PC-9 (cell line): ENCODE measurements at places on chromosomes 7 and 10. TPM values are rescaled to one million over a fixed set of nuclear protein-coding genes. Genes with fewer than 3 reads are reported as not detected.

GRCh38 chr7:44378744-44379143 lies 53.4 kb upstream of the CAMK2B start:
- H3K4me1 ChIP-seq, result peaks cover 41% of the 10 kb centered on the region
- H3K27me3 ChIP-seq, result no peaks in the 10 kb centered on the region
- H3K27ac ChIP-seq, result peak overlapping the region; percentile 82
- H3K36me3 ChIP-seq, result no peaks in the 10 kb centered on the region

- H3K27ac ChIP-seq, result no peak overlapping the region
- H3K27me3 ChIP-seq, result no peaks in the 10 kb centered on the region
- H3K4me3 ChIP-seq, result no peak overlapping the region
Observed at GRCh38 chr10:83582407-83583095, 556.8 kb upstream of the GHITM start.

DNA sequence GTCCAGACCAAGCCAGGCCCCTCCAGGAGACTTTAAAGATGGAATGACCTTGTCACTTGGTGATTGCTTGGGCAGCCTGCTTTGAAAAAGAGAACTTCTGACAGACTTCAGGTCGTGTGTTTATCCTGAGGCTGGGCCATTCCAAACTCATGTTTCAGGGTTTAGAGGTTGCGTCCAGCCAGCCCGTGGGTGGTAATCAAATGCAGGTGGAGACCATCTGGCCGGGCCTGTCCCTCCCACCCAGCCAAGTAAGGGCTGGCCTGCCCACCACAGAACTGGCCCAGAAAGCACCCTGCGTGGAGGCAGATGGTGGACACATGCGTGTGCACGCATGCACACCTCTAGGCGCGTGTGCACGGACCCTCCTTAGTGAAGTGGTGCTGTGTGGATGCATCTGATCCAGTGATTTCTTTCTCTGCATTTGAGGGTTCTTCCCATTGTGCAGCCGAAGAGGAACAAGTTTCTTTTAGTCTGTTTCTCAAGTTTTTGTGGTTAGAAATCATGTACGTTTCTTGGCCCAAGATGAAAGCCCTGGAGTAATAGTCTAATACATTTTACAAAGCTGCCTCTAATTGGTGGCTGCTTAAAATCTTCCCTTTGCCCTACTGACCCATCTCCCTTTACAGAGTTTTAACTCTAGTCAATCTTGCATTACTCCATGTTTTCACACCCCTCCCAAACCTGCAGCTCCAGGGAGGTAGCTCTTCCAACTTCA lies 43.0 kb downstream of the SUFU start:
- H3K27ac ChIP-seq, result no peak overlapping the region
- H3K4me3 ChIP-seq, result no peak overlapping the region
- no peaks in the 10 kb centered on the region for H3K4me1 ChIP-seq
- no peak for DNase-seq

GRCh38 chr10:1159131-1160061 lies 103.2 kb downstream of the WDR37 start:
- no peak overlapping the region for H3K27ac ChIP-seq
- H3K27me3 ChIP-seq, result peaks cover 74% of the 10 kb centered on the region
- H3K4me3 ChIP-seq, result no peak overlapping the region
- no peaks in the 10 kb centered on the region for H3K4me1 ChIP-seq
- H3K36me3 ChIP-seq, result no peaks in the 10 kb centered on the region

- H3K4me1 ChIP-seq, result no peaks in the 10 kb centered on the region
- no peaks in the 10 kb centered on the region for H3K36me3 ChIP-seq
- H3K27me3 ChIP-seq, result no peaks in the 10 kb centered on the region
- no peak overlapping the region for H3K4me3 ChIP-seq
- DNase-seq, result no peak
- H3K27ac ChIP-seq, result no peak overlapping the region
Observed at GRCh38 chr7:67821116-67821515, 824.5 kb downstream of the TYW1 start.

DNA sequence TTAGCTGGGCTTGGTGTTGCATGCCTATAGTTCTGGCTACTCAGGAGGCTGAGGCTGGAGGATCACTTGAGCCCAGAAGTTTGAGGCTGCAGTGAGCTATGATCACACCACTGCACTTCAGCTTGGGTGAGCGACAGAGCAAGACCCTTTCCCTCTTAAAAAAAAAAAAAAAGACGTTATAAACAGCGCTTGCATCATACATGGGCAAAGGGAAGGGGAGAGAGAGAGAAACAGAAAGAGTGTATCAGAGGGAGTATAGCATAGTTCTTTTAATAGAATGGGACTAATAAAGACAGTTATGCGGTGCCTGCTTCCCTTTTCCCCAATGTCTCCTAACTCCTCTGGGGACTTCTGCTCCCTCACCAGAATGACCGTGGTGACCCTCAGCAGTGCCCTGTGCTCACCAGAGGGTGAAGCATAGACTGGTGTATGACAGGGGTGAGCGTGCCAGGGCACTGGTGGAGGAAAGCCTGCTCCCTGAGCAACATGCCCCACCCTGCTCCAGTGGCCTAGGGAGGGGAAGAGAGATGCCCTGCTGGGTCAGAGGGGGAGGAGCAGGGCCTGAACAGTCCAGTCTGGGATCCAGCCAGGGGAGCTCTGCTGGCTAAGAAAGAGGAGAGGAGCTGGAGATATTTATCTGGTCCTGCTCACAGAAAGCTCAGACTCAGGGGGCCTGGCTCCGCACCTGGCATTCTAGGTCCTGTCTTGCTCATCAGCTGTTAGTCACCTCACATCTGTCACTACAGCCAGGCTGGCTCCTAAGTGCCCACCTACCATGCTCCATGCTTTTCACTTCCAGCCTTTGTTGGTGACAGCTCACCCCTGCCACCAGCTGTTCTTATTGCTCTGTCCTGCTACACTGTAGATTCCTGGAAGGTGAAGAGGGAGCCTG lies 2.2 kb downstream of the PDZD7 start:
- H3K36me3 ChIP-seq, result no peaks in the 10 kb centered on the region
- H3K4me3 ChIP-seq, result no peak overlapping the region
- no peaks in the 10 kb centered on the region for H3K27me3 ChIP-seq

DNA sequence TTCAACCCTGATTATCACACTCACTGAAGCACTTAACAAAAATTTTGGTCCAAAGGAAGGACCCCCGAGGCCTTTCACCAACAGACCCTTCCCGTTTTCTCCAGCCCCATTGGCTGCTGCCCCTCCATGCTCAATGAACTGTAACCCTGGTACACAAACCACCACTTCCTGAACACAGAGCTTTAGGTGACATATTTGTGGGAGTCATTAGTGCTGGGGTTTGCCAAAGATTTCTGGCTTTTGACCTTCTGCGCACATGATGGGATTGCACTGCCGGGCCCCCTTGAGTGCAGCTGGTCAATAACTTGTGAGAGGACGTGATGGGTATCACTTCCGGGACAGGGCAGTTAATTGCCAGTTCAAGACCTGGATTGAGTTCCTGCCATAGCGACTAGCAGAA lies 9.0 kb upstream of the CAMK1D start:
- H3K36me3 ChIP-seq, result no peaks in the 10 kb centered on the region
- DNase-seq, result no peak
- H3K27ac ChIP-seq, result no peak overlapping the region
- no peak overlapping the region for H3K4me3 ChIP-seq
- H3K4me1 ChIP-seq, result no peaks in the 10 kb centered on the region

DNA sequence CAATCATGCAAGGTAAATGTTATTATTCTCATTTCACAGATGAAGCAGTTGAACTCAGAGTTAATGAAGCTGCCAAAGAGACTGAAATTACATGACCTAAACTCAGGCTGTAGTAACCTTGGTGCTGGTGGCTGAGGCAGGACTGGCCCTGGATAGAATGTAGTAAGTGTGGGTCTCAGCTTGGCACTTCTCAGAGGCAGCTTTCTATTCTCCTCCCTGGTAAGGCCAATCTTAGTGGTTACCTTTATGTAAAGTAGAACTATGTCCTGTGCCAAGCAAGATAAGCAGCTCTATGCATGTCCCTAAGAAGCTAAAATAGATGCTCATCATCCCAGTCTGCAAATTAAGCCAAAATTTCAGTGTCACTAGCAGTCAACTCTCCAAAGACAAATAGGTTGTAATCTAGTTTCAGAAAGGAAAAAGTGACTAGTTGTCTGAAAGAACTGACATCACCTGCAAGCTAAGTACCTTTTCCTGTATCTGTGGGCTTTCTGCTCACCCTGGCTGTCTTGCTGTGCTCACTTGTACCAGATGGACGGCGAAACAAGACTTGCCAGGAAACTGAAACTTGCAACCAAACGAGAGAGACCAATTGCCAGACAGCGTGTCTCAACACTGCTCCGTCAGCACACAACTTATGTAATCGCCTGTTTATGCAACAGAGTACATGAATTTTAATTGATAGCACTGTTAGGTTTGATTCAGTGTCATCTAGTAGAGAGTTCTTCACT lies 43.7 kb downstream of the CH25H start:
- no peaks in the 10 kb centered on the region for H3K36me3 ChIP-seq
- no peaks in the 10 kb centered on the region for H3K27me3 ChIP-seq
- no peaks in the 10 kb centered on the region for H3K4me1 ChIP-seq
- no peak overlapping the region for H3K4me3 ChIP-seq

DNA sequence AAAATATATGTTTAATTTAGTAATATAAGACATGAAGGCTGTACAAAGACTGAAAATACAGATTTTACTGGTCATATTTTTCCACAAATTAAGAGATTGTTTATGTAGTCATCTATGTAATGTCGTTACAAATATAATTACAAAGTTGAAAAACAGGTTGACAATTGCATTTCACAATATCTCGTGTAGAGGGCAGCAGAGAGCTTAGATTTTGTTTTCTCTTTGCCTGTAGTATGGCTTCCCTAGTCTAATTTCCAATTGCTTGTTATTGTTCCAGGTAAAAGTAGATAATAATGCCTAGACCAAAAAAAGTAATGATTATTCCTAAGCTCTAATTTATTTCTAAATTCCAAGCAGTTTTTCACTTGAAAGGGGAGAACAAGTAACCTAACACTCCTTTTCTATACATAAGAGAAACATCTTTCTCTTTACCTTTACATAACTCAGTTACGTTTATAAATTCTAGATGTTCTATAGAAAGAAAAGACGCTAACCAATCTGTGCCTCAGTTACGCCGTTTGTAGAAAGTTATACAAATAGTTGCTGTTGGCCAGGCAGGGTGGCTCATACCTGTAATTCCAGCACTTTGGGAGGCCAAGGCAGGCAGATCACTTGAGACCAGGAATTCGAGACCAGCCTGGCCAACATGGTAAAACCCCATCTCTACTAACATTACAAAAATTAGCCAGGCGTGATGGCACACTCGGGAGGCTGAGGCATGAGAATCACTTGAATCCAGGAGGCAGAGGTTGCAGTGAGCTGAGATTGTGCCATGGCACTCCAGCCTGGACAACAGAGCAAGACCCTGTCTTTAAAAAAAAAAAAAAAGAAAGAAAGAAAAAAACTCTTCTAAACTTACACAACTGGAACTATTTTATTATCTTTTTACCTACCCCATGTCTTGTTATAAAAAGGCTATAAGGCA lies 30.0 kb downstream of the NET1 start:
- H3K4me3 ChIP-seq, result no peak overlapping the region
- H3K4me1 ChIP-seq, result peaks cover 24% of the 10 kb centered on the region
- DNase-seq, result peak; percentile 39
- H3K36me3 ChIP-seq, result peaks cover 6% of the 10 kb centered on the region; the same call in 1 of the 2 replicates

DNA sequence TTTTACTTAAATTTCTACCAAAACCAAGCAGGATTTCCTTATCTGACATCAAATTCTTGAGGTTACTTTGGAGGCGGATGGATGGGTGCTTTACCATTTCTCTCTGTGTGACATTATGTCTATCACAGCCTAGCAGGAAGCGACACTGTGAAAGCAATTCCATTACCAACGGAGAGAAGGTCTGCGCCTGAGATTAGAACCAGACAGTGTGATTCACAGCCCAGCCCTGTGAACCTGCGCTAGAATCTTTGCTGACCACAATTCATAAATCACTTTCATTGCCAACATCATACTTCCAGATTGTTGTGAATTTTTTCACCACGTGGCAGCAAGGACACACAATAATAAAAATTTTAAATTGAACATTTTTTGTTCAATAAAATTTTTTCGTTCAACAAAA lies 126.5 kb downstream of the CUBN start:
- H3K27me3 ChIP-seq, result no peaks in the 10 kb centered on the region
- H3K27ac ChIP-seq, result no peak overlapping the region
- no peaks in the 10 kb centered on the region for H3K4me1 ChIP-seq
- H3K36me3 ChIP-seq, result no peaks in the 10 kb centered on the region
- no peak overlapping the region for H3K4me3 ChIP-seq

- no peaks in the 10 kb centered on the region for H3K4me1 ChIP-seq
- DNase-seq, result no peak
- H3K27me3 ChIP-seq, result no peaks in the 10 kb centered on the region
- no peaks in the 10 kb centered on the region for H3K36me3 ChIP-seq
- no peak overlapping the region for H3K4me3 ChIP-seq
Observed at GRCh38 chr10:6014241-6014761, 37.0 kb upstream of the IL15RA start.

DNA sequence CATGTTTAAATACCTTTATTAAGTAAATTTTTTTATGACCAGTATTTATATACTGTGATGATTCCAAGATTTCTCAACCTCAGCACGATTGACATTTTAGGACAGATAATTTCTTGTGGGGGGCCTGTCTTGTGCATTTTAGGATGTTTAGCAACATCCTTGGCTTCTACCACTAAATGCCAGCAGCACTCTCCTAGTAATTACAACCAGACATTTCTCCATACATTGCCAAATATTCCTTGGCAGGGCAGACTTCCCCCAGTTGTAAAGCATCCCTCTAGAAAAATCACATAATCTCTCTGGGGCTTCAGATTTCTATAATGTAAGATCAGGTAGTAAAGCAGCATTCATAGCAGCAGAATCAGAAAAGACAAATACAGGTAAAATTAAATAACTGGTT lies 7.8 kb upstream of the LIPM start:
- H3K4me1 ChIP-seq, result peaks cover 20% of the 10 kb centered on the region
- H3K36me3 ChIP-seq, result no peaks in the 10 kb centered on the region
- no peaks in the 10 kb centered on the region for H3K27me3 ChIP-seq
- no peak overlapping the region for H3K27ac ChIP-seq
- no peak for DNase-seq

GRCh38 chr7:2040893-2041270 lies 191.9 kb downstream of the MAD1L1 start:
- H3K4me1 ChIP-seq, result no peaks in the 10 kb centered on the region
- H3K27ac ChIP-seq, result no peak overlapping the region
- no peaks in the 10 kb centered on the region for H3K27me3 ChIP-seq
- DNase-seq, result no peak

DNA sequence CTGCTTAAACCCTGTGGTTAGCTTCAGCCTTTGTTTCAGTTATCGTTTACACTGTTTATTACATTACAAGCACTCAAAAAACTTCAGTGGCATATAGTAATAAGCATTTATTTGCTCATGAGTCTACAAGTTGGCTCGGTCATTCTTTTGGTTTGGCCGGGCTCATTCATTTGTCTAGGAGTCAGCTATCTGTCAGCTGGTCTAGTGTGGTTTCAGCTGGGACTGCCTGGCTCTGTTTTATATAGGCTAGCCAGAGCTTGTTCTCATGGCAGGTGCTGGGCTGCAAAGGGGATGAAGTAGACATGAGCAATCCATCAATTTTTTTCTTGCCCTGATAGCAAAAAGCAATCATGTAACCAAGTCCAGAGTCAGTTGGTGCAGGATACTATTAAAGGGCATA lies 103.6 kb downstream of the MKLN1 start:
- no peaks in the 10 kb centered on the region for H3K27me3 ChIP-seq
- DNase-seq, result no peak
- no peak overlapping the region for H3K4me3 ChIP-seq
- peaks cover 17% of the 10 kb centered on the region for H3K36me3 ChIP-seq
- H3K27ac ChIP-seq, result no peak overlapping the region

TUBAL3 gene
- 0.35 and 0.52 TPM in 2 replicates for total RNA-seq

PLAU gene
- 90.3 and 94.9 TPM in 2 replicates for total RNA-seq

GNGT1 gene
- 1.1 TPM in 1 of 2 replicates, not detected in the other for total RNA-seq

MKRN1 gene
- total RNA-seq, result 166 and 182 TPM in 2 replicates

KEL gene
- total RNA-seq, result 0.46 TPM in 1 of 2 replicates, not detected in the other

GJD4 gene
- total RNA-seq, result not detected in 2 replicates

TMEM213 gene
- total RNA-seq, result not detected in 2 replicates

TMEM225B gene
- total RNA-seq, result 1.5 and 1.8 TPM in 2 replicates

CEP55 gene
- 29.6 and 38.9 TPM in 2 replicates for total RNA-seq

CCL24 gene
- not detected in 2 replicates for total RNA-seq
